ENCODE measurements at places on chromosomes 4 and X. TPM values are rescaled to one million over a fixed set of nuclear protein-coding genes. Genes with fewer than 3 reads are reported as not detected.

Gene KLHL34
- 6.4 TPM for total RNA-seq

Gene RBMXL3
- total RNA-seq, result not detected

Gene RBM47
- 17.9 TPM for total RNA-seq

Gene CCNA2
- total RNA-seq, result not detected

Gene AR
- total RNA-seq, result 15.8 TPM

Gene SYTL4
- 1.6 TPM for total RNA-seq

Gene UNC5C
- 2.6 TPM for total RNA-seq

GRCh38 chr4:12110627-12111026 lies 681.9 kb upstream of the HS3ST1 start:
- DNase-seq, result no peak

DNA sequence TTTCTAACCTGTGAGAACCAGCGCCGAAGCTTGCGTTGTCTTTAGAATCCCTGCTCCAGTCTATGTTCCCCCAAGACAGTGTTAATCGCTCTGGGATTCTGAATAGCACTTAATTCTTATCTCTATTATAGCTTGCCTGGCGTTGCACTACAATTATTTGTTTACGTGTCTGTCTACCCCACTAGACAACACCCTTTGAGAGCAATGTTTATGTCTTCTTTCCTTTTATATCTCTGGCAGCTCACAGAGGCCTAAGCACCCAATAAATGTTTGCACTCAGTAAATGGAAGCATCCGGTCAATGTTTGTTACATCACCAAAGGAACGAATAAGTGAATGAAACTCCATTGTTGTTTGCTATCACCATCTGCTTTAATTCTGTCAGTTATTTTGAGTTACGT lies 4.8 kb upstream of the NHS start:
- no peak for DNase-seq

DNA sequence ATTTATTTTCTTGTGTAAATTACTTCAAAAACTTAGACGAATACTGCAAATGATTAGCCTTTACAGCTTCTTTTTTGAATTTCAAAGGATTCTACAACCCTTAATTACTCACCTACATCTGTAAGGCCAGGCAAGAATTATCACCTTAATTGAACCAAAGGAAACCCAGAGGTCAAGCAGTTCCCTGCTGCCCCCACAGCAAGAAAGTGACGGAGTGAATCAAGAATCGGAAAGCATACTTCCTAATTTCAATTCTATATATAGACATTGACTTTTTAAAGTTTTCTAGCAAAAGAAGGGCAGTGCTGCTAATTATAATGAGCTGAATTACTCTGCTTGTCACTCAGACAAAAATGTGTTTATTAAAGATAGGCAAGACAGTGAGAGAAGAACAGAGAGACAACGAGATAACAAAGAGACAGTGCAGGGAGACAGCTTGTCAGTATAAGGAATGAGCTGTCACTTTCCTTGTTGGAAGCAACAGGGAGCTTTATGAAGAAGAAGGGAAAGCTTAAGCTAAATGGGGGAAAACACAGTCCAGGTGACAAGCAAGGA lies 47.5 kb upstream of the SPANXN4 start:
- no peak for DNase-seq

DNA sequence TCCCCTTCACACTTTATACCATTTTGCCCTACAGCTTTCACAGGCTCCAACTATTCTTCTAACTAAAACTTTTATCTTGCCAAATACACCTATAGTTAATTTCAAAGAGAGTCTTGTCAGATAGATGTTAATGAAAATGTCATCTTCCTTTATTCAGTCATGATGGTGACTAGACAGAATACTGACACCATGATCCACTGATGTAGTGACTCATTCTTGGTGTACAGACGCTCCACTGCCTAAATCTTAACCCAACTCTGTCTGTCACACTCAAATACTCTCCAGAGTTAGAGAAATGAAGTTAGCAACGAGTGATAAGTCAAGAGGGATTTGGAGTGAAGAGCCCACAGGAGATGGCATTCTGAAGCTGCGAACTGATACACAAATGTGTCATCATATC lies 32.1 kb upstream of the HDAC8 start:
- DNase-seq, result no peak

DNA sequence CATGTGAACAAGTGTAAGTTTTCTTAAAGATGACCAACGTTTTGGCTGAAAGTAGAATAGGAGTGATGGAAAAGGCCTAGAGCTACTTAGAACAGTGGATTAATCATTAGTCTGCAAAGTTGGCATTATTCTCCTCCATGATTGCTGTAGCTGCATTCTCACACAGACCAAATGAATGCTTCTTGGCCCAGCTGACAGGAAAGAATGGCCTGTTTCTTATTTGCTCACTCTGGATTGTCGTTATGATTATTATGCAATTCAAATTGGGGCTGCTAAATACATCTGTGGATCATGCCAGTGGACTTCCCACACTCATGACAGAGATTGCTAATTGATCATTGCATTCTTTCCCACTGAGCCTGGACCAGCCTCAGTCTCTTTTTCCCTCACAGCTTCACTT lies 285.0 kb downstream of the STIM2 start:
- no peak for DNase-seq

- no peak for DNase-seq
These were observed 20.4 kb upstream of the SEPSECS start for GRCh38 chr4:25180524-25181131.

DNA sequence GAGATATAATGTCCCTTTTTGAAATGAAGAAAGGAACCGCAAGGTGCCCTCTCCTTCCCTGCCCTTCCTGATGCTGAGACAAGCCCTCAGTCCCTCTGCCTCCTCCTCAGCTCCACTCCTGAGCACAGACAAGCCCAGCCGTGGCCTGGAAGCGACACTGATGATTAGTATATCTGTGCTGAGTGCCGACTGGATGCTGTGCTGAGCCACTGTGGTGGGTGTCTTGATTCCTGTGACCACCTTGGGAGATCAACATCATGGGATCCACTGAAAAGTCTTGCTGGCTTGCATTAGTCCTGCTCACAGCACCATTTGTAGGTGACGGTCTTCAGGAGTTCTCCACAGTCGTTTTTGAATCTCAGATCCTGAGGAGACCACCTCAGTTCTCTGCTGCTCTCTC lies 59.5 kb upstream of the HGFAC start:
- no peak for DNase-seq

DNA sequence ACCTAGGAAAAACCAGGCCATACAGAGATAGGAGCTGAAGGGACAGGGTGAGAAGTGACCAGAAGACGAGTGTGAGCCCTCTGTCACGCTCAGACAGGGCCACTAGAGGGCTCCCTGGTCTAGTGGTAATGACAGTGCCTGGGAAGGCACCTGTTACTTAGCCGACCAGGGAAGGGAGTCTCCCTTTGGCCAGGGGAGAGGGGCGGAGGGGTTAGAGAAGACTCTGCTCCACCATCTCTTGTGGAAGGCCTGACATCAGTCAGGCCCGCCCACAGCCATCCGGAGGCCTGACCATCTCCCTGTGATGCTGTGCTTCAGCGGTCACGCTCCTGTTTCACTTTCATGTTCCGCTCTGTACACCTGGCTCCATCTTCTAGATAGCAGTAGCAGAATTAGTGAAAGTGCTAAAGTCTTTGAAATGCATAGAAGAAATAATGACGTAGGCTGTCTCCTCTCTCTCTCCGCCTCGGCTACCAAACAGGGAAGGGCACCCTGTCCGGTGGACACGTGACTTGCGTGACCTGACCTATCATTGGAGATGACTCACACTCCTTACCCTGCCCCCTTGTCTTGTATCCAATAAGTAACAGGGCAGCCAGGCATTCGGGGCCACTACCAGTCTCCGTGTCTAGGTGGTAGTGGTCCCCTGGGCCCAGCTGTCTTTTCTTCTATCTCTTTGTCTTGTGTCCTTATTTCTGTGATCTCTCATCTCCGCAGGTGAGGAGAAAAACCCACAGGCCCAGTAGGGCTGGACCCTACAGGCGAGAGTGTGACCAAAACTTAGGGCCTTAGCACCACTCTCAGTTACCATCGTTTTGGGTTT lies 26.7 kb downstream of the HTT-AS start:
- peak; percentile 79 for DNase-seq

GRCh38 chr4:162803378-162803777 lies 363.3 kb downstream of the NAF1 start:
- no peak for DNase-seq

GRCh38 chr4:174352061-174352819 lies 68.5 kb downstream of the CEP44 start:
- no peak for DNase-seq

DNA sequence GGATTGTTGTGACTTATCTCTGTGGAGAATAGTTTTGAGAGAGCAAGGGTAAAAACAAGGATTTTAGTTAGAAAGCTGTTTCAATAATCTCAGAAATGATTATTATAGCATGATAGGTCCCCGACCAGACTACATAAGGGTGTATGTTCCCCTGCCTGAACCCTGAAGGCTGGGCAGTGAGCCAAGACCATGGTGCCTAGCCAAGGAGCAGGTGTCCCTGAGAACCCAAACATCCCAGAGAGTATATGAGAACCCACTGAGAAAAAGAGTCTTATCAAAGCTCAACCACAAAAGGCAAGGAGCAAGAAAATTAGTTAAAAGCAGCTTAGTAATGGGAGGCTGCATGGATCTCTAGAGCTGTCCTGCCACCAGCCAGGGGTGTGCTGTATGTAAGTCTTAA lies 94.9 kb upstream of the UNC5C start:
- no peak for DNase-seq

DNA sequence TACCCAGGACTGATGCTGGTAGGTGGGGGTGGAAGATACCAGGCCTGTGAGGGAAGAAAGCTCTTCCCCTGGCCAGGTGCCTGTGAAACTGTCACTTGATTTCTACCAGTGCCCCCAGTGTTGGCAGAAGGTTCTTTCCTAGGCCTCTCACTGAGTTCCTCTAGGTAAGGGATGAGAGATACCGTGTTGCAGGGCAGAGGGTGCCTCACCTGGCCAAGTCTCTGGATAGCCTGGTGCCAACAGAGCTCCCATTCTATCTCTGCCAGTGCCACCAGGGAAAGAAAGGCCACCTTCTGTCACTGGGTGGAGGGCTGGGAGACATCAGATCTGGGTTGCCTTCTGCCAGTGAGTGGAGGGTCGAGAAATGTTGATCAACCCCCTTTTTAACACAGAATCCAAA lies 94.1 kb downstream of the RTL5 start:
- DNase-seq, result no peak

- DNase-seq, result no peak
These were observed 43.9 kb upstream of the GPR50 start for GRCh38 chrX:151132531-151132930.

- no peak for DNase-seq
These were observed 186.6 kb downstream of the SOX3 start for GRCh38 chrX:140318296-140318695.

DNA sequence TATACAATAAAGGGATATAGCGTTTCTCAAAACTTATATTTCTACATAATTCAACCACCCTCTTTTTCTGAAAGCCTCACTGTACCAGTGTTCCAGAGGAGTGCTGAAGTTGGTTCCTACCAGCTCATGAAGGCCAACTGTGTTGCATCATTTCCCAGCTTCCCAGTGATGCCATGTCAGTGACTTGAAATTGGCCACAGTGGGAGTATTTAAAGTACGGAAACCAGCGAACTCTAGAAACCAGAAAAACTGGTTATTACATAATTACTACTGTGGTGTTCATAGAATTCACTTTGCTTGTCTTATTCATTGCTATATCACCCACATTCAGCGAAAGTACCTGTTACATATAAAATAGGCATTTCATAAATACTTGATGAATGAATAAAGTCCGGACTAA lies 135.4 kb downstream of the GC start:
- DNase-seq, result no peak

DNA sequence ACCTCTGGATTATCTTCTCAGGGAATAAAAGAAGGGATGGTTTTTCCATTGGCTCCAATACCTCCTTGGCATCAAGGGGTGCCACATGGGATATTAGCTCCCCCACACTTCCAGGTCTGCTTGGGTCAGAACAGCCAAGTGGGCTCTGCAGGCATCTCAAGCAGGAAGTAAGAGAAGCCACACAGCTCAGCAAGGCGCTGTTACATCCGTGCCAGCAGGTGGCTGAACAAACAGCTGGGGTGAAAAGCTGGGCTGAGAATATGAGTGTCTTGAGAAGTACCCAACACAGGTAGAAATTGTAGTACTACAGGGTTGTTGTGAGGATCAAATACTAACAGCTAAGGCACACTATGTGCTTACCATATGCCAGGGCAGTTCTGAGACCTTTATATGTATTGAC lies 76.7 kb upstream of the TMEM150C start:
- no peak for DNase-seq

DNA sequence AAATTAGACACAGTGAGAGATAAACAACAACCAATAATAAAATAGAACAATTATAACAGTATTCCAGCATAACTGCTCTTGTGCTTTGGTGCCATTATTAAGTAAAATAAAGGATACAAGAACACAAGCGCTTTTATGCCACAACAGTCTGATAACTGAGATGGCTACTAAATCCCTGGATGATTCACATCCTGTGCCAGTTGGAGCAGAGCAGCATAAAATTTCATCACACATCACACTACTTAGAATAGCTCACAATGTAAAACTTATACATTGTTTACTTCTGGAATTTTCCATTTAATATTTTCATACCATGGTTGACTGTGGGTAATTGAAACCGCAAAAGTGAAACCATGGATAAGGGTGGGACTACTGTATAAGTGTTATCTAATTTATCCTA lies 399.9 kb upstream of the CNKSR2 start:
- no peak for DNase-seq

GRCh38 chrX:40719218-40719617 lies 16.1 kb downstream of the MED14 start:
- DNase-seq, result no peak

DNA sequence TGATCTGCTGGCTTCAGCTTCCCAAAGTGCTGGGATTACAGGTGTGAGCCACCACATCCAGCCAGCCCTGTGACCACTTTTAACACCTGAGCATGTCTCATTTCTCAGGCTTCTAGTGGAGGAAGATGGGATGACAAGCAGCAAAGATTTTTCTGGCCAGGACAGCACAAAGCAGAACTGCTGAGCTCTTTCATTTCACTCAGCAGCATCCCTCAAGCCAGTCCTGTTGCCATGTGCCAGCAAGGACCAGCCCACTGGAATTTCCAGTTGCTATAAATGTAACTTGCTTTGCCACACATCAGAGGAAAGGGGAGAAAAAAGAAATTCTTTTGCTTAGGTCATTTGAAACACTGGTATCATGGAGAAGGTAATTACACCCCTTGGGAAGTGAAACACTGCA lies 75.9 kb downstream of the SLC9A7 start:
- DNase-seq, result no peak

GRCh38 chr4:2837904-2838496 lies 5.6 kb upstream of the ADD1 start:
- DNase-seq, result peak; percentile 56

DNA sequence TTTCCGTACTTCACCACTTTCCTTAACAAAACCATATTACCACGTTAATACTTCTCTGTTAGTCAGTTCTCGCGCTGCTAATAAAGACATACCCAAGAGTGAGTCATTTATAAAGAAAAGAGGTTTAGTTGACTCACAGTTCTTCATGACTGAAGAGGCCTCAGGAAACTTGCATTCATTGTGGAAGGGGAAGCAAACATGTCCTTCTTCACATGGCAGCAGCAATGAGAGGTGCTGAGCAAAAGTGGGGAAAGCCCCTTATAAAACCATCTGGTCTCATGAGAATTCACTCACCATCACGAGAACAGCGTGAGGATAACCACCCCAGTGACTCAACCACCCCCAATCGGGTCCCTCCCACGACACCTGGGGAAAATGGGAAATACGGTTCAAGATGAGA lies 289.8 kb upstream of the CLNK start:
- DNase-seq, result no peak

GRCh38 chr4:176107695-176108094 lies 42.1 kb downstream of the WDR17 start:
- no peak for DNase-seq
